ENCODE measurements at places on chromosomes 3 and 15.

GRCh38 chr15:66287461-66288057 lies 5.8 kb upstream of the DIS3L start:
- no peak for DNase-seq

- no peak for DNase-seq
These were observed 72.3 kb upstream of the PRICKLE2 start for GRCh38 chr3:64297563-64297962.

GRCh38 chr3:182796310-182796709 lies 3.0 kb downstream of the ATP11B start:
- DNase-seq: no peak

DNA sequence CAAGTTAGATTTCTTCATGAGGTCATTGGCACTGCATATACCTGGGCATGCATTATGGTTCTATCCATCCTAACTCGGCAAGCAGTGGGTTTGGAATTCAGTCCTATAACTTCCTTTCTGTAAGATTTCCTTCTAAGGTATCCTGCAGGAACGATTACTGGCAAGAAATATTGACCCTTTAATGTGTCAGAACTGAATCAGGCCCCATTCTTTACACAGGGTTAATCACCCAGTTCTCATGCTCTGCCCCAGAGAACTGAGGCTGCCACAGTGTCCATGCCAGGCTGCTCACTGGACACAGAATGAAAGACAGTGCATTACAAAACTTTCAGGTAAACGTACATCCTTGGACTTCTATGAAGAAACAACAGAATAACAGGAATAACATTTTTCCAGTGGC lies 108.9 kb downstream of the RPL22L1 start:
- DNase-seq: no peak

DNA sequence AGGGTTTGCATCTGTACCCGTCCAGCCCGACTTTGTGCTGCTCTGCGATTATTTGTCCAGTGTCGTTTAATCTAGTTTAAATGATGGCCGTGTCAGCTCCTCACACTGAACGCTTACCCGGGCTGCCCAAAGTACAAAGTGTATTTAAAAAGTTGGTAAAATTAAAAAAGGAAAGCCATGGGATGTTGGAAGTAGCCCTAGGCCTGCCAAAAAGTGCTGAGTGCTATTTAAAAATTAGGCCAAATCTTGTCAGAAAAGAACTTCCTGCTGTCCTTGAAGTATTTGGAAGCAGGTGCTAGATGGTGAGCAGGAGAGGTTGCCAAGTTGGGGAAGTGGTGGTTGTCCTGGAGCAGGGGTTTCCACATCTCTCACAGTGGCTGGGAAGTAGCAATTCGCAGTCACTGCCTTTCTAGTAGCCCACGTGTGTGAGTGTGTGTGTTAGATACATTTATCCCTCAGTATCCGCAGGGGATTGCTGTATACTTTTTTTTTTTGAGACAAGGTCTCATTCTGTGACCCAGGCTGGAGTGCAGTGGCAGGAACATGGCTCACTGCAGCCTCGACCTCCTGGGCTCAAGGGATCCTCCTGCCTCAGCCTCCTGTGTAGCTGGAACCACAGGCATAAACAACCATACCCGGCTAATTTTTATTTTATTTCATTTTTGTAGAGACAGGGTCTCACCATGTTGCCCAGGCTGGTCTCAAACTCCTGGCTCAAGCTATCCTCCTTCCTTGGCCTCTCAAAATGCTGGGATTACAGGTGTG lies 664 bp downstream of the PPCDC start:
- DNase-seq: no peak

GRCh38 chr3:94183551-94183950 lies 120.7 kb downstream of the NSUN3 start:
- no peak for DNase-seq

GRCh38 chr15:44716983-44717602 lies 5.8 kb downstream of the B2M start:
- DNase-seq: no peak

GRCh38 chr15:78315686-78316282 lies 16.4 kb upstream of the SKIC8 start:
- no peak for DNase-seq

DNA sequence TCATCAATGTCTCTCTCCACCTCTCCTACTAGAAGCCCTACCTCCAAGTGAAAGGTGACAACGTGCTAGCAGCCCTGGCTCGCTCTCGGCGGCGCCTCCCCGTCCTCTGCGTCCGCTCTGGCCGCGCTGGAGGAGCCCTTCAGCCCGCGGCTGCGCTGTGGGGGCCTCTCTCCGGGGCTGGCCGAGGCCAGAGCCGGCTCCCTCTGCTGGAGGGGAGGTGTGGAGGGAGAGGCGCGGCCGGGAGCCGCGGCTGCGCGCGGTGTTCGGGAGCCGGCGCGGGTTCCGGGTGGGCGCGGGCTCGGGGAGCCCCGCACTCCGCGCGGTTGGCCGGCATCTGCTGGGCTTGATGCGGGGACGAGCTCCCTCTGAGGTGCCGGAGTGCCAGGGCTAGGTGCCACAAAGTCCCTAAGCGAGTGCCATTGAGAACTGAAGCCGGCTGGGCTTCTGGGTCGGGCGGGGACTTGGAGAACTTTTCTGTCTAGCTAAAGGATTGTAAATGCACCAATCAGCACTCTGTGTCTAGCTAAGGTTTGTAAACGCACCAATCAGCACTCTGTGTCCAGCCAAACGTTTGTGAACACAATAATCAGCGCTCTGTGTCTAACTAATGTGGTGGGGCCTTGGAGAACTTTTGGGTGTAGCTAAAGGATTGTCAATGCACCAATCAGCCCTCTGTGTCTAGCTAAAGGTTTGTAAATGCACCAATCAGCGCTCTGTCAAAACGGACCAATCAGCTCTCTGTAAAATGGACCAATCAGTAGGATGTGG lies 84.8 kb upstream of the ARRDC4 start:
- no peak for DNase-seq

GRCh38 chr3:42758126-42758525 lies 14.9 kb downstream of the CCDC13 start:
- DNase-seq: no peak

DNA sequence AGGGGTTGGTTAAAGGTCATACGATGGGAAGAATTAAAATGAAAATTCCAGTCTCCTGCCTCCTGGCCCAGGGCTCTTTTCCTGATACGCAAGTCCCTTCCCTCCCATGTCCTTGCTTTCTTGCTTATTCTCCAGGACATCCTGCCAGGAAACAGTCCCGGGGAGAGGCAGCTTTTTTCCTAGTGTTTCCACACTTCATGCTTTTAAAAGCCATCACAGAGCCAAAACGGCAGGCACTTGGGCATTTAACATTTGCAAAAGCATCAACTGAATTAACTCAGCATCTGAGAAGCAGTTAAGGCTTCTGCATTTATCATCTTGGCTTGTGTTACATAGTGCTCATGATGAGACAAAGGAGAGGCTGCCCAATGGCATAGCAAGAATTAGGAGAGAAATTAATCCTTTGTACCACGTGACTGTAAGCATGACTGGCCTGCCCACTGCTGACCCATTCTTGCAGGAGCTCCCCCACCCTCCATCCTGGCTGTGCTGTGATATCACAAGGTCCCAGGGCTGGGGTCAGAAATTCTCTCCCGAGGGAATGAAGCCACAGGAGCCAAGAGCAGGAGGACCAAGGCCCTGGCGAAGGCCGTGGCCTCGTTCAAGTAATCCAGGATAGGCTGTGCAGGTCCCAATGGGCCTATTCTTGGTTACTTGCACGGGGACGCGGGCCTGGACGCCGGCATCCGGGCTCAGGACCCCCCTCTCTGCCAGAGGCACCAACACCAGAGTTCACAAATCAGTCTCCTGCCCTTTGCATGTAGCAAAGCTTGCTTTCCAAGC lies 21.6 kb upstream of the VILL start:
- no peak for DNase-seq

DNA sequence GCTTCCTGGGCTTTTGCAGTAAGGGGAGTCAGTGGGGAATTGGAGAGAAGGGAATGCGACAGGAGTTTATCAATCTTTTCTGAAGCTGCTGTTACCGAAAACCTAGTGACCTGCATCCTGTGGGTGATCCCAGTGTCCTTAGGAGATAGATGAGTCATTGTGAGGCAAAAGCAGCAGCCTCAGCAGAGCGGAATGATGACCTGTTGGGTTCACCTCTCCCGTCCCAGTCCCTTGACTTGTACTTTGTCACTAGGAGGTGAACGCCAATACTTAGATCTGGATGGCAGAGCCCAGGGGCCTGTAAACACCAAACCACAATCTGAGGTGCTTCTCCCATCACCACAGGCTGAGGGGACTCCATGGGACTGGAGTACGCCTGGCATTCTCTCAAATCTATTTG lies 17.9 kb downstream of the CDAN1 start:
- DNase-seq: no peak

GRCh38 chr15:36960179-36960946 lies 140.0 kb downstream of the MEIS2 start:
- no peak for DNase-seq

GRCh38 chr3:113606539-113607218 lies 74.3 kb downstream of the SIDT1 start:
- DNase-seq: peak; percentile 83

GRCh38 chr3:106423321-106424225 lies 554.8 kb upstream of the CBLB start:
- no peak for DNase-seq

GRCh38 chr3:159366476-159366875 lies 564.6 kb downstream of the MFSD1 start:
- no peak for DNase-seq

DNA sequence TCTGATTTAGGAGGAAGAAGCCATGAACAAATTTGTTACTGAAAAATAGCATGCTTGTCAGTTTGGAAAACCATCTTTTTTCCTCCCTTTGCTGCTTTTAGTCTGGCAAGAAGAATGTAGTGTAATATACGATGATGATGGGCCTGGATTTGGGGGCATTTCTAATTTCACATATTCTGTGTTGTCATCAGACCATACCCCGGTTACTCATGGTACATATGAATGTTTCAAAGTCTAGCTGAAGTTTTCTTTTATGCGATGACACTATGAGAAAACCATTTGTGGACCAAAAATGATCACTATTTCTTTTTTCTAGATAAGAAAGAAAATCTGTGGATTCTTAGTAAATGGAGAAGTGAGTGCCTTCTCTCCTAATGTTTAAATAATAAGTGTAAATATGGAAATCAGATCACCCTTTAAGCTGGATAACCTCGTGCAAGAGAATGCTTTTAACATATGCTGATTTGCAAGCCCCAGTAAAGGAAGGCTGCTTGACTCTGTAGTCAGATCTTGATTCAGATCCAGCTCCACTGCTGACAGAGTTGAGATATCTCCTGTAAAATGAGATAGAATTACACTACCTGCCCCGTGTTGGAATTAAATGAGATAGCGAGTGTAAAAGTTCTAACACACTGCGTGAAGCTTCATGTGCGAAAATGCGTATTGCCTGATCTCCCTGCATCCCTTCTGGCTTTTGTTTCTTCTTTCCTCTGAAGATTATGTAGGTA lies 3.0 kb downstream of the MEF2A start:
- no peak for DNase-seq

- peak; percentile 57 for DNase-seq
These were observed 59.3 kb downstream of the CYP11A1 start for GRCh38 chr15:74307827-74308811.

DNA sequence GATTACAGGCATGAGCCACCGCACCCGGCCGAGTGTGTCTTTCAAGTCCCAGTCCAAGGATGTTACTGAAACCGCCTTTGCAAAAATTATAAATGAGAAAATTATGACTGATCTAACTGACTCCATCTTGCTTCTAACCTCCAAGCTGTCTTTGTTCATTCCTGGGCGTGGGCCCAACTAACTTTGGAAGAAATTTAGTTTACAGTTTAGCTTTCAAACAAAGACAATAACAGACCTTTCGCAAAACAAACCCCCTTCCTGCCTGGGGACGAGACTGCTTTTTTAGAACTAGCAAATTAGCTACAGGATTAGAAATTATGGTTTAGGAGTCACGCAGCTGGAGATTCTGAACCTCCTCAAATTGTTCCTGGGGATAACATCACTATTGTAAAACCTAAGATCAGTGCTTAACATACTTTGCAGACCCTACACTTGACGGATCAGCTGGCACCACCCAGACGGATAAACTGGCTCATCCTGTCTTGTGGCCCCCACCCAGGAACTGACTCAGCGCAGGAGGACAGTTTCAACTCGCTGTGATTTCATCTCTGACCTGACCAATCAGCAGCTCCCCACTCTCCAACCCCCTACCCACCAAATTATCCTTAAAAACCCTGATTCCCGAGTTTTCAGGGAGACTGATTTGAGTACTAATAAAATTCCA lies 23.8 kb downstream of the NANOGP8 start:
- no peak for DNase-seq

DNA sequence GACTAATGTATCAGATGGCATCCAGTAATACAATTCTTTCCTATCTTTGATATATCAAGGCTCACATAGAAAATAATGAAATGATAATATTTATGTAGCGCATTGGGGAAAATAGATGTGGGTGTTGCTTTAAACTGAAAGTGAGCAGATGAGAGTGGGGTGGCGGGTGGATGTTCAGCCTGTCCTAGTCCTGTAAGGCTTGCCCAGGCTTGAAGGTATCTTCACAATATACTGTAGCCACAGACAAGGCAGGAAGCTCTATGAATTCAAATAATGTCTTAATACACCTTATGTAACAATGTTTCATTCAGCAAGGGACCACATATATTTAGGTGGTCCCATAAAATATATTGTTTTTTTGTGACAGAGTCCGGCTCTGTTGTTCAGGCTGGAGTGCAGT lies 334.9 kb upstream of the NAALADL2 start:
- DNase-seq: no peak

DNA sequence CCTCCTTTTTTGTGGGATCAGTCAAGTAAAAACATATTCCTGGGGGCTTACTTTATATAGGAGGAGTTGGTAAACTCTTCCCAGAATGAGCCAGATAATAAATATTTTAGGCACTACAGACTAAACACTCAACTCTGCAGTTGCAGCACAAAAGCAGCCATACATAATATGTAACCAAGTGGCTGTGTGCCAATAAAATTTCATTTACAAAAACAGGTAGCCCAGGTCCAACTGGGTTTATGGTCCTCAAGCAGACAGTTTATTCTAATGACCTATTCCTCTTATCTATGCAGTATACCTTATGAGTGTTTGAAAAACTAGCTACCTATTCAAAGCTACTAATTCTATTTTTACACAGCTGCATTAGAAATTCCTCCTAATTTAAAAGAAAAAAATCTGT lies 61.8 kb downstream of the FAIM start:
- DNase-seq: no peak

GRCh38 chr15:65956307-65956706 lies 87.0 kb downstream of the RAB11A start:
- no peak for DNase-seq

- DNase-seq: no peak
These were observed 11.5 kb downstream of the PPP4R2 start for GRCh38 chr3:73007992-73008712.

DNA sequence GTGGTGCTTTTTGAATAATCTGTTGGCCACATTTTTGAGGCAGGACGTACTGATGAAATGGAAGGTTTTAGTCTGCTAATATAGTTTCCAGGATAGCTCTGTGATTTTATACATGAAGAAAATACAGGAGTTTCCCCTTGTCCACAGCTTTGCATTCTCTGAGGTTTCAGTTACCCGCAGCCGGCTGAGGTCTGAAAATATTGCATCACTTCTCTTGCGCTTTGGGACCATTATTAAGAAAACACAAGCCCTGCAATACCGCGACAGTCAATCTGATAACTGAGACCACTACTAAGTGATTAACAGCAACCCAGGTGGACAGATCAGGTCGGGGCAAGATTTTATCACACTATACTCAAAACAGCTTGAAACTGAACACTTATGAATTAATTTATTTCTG lies 33.0 kb downstream of the BLM start:
- no peak for DNase-seq
